DMS79 (cell line): ENCODE measurements at places on chromosomes 5 and 9.

- no peak for DNase-seq
Measured at GRCh38 chr9:108845507-108845906, 10.3 kb downstream of the ACTL7B start.

DNA sequence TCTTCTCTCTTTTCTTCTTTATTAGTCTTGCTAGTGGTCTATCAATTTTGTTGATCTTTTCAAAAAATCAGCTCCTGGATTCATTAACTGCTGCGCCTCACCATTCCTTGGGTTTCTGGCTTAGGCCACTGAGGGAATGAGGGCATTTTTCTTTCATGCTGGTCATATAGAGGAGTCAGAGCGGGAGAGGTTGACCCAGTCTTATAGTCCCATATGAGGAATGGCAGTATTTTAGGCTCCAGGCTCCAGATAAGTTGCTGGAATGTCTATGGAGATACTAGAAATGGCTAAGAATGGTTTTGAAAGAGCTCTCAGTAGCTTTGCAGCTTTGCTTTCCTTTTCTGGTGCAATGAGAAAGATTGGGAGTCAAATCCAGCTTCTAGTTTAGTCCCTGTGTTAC, 58.2 kb downstream of the GALNT10 start:
- DNase-seq: no peak

DNA sequence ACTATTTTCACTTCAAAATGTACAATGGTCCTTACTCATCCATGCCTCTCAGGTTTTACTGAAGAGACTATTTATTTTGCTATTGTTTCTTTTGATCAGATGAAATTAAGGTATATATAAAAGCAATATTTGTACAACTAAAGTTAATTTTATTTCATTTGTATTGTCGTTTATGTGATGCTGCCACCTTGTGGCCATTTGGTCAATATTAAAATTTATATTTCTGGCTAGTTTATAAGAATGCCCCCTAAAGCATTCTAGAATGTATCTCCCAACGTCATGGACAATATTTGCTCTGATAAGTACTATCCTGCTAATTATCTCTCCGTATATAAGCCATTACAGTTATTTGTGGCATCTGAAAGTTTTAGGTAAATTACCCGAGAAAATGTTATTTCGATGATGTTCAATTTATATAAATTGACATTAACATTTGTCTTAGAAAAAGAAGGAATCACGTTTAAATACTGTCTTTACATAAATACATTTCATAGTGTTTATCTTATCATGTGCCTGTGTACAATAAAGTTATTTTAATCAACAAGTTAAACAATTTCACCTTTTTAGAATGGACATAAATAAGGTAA, 680.0 kb downstream of the TAF11L14 start:
- DNase-seq: no peak

DNA sequence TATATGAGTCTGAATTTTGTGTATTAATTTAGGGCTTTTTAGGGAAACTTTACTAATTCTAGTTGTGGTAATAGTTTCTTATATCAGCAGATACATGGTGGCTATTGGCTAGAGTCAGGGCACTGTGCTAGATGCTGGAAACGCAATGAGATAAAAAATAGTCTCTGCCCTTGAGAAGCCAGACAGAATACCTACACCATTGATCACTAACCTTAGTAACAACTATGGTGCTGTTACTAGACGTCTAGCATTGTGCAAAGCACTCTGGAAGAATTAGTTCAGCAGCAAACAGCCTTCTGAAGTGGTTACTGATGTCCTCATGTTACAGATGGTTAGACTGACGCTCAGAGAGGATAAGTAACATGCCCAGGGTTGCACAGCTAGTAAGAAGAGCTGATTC, 61.8 kb downstream of the GDA start:
- no peak for DNase-seq

DNA sequence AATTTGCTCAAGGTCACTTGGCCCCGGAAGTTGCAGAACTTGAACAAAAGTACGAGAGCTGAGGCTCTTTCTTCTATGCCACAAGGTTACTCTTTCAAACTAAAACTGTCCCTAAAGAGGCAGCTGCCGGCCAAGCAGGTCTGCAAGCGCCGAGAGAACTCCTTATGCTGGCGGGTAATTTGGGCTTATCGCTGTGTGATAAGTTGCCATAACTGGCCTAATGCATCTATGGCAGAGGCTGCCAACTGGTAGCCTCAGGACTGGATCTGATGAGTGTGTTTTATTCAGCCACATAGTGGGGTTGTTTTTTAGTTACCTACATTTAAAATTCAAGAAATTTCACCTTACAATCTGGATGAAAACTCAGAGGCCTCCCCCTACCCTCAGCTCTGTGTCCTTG, 68.1 kb upstream of the SPOCK1 start:
- DNase-seq: no peak

GRCh38 chr5:16902846-16903245, 33.2 kb downstream of the MYO10 start:
- no peak for DNase-seq

DNA sequence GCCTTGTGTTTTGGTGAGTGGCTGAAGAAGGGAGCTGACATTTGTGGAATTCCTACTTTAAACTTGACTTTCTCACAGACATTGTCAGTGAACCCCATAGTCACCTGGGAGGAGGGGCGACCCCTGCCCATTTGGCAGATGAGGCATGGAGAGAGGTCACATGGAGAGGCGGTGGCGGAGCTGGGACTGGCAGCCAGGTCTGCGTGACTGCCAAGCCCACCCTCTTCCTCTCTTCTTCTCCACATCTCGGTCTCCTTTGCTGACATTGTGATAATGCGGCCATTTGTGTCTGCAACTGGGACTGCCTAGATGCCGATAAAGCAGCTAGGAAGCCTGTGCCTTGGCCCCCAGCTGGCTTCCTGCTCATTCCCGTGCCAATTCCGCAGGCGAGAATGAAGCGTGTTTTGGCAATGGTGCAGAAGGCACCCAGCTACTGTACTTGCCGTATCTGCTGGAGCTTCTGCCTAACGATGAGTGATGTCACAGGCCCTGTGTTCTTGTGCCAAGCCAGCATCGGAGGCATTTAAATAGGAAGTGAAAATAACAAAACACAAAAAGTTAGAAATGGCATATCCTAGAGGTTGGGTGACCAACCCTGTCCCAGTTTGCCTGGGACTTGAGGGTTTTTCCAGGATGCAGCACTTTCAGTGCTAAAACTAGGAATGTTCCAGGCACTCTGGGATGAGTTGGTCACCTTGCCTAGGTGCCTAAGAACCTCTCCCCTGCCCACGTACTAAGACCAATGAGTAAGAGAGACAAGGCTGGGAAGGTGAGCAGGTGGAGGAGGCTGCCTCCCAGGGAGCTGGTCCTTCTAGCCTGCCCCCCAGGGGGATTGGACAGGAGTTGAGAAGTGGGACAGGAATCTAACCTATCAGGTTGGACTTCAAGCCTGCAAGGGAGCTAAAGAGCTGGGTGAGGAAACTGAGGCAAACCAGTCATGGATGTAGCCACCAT, 23.6 kb downstream of the OLFML2A start:
- no peak for DNase-seq

GRCh38 chr9:72979405-72980100, 26.7 kb upstream of the ALDH1A1 start:
- DNase-seq: no peak

GRCh38 chr9:134293031-134293521, 33.2 kb upstream of the RXRA start:
- DNase-seq: no peak

GRCh38 chr9:33818167-33818846, 1.3 kb downstream of the UBE2R2 start:
- no peak for DNase-seq
